ENCODE measurements at places on chromosomes 16 and 17. TPM values are rescaled to one million over a fixed set of nuclear protein-coding genes. Genes with fewer than 3 reads are reported as not detected.

The NOXO1 gene
- polyA plus RNA-seq, result 1.2 TPM

The GNGT2 gene
- 1.1 TPM for polyA plus RNA-seq

The KCNJ2 gene
- 8.7 TPM for polyA plus RNA-seq

The PRKCB gene
- polyA plus RNA-seq, result 1.3 TPM

The KRT39 gene
- polyA plus RNA-seq, result 7.6 TPM

The HLF gene
- 3.7 TPM for polyA plus RNA-seq

The PERCC1 gene
- polyA plus RNA-seq, result 0.49 TPM

The SRL gene
- polyA plus RNA-seq, result 614 TPM

The TEKT1 gene
- polyA plus RNA-seq, result not detected

The NPIPA2 gene
- polyA plus RNA-seq, result 6.2 TPM

The EVPLL gene
- polyA plus RNA-seq, result 0.23 TPM

The MFAP4 gene
- polyA plus RNA-seq, result 230 TPM

The CFAP52 gene
- 0.15 TPM for polyA plus RNA-seq

The TK1 gene
- 31.6 TPM for polyA plus RNA-seq

The SMIM5 gene
- 5.0 TPM for polyA plus RNA-seq

The ZNF597 gene
- 2.1 TPM for polyA plus RNA-seq

The SENP3 gene
- 37.8 TPM for polyA plus RNA-seq

The C16orf89 gene
- polyA plus RNA-seq, result 0.39 TPM

The CSH1 gene
- polyA plus RNA-seq, result 4.5 TPM

The DNAI2 gene
- 0.19 TPM for polyA plus RNA-seq

The HIRIP3 gene
- 17.9 TPM for polyA plus RNA-seq

The NKD1 gene
- polyA plus RNA-seq, result 2.8 TPM

The GDE1 gene
- 51.7 TPM for polyA plus RNA-seq

The CPHXL2 gene
- polyA plus RNA-seq, result not detected

The C16orf54 gene
- polyA plus RNA-seq, result 0.35 TPM

The GFAP gene
- 0.16 TPM for polyA plus RNA-seq

The CA10 gene
- 1.9 TPM for polyA plus RNA-seq

The C17orf113 gene
- 1.7 TPM for polyA plus RNA-seq

The SLC5A11 gene
- 0.08 TPM for polyA plus RNA-seq

The PEMT gene
- 22.1 TPM for polyA plus RNA-seq

The ACSM2A gene
- polyA plus RNA-seq, result 0.24 TPM

The DDX42 gene
- 88.0 TPM for polyA plus RNA-seq

The C16orf86 gene
- 2.4 TPM for polyA plus RNA-seq

The CSF3 gene
- 0.23 TPM for polyA plus RNA-seq

The SOX9 gene
- polyA plus RNA-seq, result 10.5 TPM

The SPN gene
- 1.1 TPM for polyA plus RNA-seq

The RNF222 gene
- polyA plus RNA-seq, result 0.08 TPM

The ITGAX gene
- polyA plus RNA-seq, result 1.7 TPM

The ZNF385C gene
- polyA plus RNA-seq, result 9.4 TPM

The WIPI1 gene
- 50.5 TPM for polyA plus RNA-seq

The TBX4 gene
- polyA plus RNA-seq, result 28.5 TPM

The SLC35G6 gene
- not detected for polyA plus RNA-seq

The KLHL10 gene
- polyA plus RNA-seq, result 0.23 TPM

The OTOP2 gene
- not detected for polyA plus RNA-seq

The TMEM114 gene
- polyA plus RNA-seq, result not detected

The ZNF652 gene
- polyA plus RNA-seq, result 12.6 TPM

The IRX3 gene
- polyA plus RNA-seq, result 7.6 TPM

The TP53TG3 gene
- polyA plus RNA-seq, result not detected

Data from muscle of leg (tissue), 16 donors.